ENCODE measurements at places on chromosomes 4 and X.

DNA sequence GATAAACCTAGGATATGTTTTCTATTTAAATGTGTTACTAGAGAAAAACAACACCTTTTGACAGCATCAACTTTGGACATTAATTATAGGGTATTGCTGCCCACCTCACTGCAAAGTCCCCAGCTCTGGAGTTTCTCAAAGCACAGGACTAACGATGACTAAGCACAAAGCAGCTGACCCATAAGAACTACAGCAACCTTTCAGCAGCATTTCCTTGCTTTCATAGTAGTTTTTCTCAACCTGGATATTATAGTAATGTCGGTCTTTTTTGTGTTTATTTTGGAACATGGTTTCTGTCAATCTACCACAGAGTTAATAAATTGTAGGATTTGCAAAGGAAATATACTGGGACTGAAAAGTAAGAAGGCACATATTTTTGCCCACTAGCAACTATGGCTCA is 21.5 kb downstream of the HHIP start:
- no peak for DNase-seq

- no peak for DNase-seq
Observed at GRCh38 chr4:8739317-8739716, 132.3 kb downstream of the HMX1 start.

GRCh38 chrX:130005089-130005807 is 22.8 kb downstream of the BCORL1 start:
- no peak for DNase-seq

DNA sequence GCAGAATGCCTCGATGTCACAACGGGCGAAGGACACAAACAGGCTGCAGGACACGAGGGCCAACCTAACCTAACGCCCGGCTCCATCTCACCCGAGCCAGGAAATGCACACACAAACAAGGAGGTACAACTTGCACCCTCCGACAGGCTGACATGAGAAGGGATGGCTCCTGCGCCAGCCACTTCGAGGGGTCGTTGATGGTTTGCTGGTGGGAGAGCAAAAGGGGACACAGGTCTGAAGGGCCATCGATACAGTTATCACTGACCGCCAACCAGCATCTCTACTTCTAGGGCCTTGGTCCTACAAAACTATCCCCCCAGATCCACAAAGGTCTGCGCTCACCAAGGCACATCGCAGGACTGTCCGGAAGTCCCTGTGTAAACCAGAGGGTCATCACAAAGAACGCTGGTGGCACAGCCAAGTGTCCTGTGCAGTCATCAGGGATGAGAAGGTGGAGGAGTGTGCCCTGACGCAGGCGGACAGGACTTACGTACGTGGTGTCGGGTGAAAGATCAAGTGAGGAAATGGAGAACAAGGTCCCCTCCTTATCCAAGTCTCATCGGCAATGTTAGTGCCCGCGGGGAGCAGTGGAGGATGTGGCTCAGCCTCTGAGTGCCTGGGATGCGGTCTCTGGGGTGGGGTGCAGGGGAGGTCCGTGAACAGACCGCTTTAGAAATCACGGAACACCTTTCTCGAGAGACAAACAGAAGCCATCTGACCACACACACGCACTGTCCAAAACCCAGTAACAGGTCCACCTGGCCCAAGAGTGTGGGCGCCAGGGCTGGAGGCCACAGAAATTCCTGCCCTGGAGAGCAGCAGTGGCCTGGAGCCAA is 7.0 kb downstream of the MXD4 start:
- no peak for DNase-seq

- no peak for DNase-seq
Observed at GRCh38 chr4:52231526-52231925, 180.4 kb downstream of the SPATA18 start.

- no peak for DNase-seq
Observed at GRCh38 chrX:24202465-24203031, 53.0 kb downstream of the ZFX start.

DNA sequence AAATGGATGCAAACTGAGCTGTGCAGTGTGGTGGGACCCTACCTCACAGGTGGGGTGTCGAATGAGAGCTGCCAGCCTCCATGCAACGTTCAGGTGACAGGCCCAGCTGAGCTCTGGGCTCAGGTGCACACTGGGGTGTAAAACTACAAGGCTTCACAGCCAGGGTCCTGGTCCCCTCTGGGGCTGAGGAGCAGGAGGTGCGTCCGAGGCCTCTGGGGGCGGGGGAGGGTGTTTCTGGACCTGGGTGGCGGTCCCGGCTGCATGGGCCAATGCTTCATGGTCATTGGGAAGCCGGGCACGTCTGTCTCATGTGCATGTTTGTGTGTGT is 26.5 kb upstream of the SORCS2 start:
- peak; percentile 30 for DNase-seq

- DNase-seq = no peak
Observed at GRCh38 chr4:78417603-78418002, 134.0 kb upstream of the ANXA3 start.

- no peak for DNase-seq
Observed at GRCh38 chr4:40405193-40405592, 70.1 kb downstream of the CHRNA9 start.

- DNase-seq = no peak
Observed at GRCh38 chr4:183342541-183343533, 20.6 kb upstream of the CLDN24 start.

- no peak for DNase-seq
Observed at GRCh38 chr4:64780664-64781063, 371.4 kb upstream of the TECRL start.

All from ureter (tissue), 1 donor.